ENCODE measurements at places on chromosomes 4 and X.

GRCh38 chr4:52645300-52645699 lies 13.8 kb downstream of the USP46 start:
- no peak for DNase-seq

GRCh38 chr4:1236103-1236641 lies 12.8 kb downstream of the CTBP1 start:
- DNase-seq, result no peak

DNA sequence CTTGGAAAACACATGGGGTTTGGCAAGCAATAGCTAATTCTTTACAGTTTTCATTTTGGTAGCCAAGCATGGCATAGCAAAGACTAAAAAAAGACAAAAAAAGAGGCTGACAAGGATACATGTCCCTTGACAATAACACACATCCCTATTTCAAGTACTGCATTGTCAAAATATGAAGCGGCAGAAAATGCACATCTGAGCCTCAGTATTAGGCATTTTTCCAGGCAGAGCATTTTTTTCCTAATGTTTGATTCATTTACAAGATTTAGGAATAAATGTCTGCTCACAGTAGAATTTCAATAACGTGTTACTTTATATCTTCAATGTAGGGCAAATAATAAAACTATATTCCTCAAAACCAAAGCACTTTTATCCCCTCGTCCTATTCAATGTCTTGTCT lies 216.3 kb upstream of the PCDH18 start:
- no peak for DNase-seq

DNA sequence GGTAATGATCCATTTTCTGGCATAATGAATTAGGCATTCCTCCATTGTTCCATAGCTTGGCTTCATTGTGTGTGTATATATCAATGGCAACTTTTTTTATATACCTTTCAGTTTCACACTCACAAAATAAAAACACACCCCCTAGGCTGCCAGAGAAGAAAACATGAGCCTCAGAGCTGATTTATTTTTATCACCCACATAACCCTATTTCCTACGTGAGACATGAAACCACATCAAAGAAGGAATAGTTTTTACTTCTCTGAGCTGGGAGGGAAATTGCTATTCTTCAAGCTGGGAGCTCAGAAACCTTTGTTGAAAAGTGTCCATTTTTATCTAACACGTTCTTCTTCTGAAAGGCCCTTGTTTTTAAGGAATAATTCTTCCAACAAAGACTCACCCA lies 126.7 kb upstream of the RAI2 start:
- DNase-seq, result no peak

GRCh38 chr4:16360694-16361262 lies 134.5 kb upstream of the TAPT1 start:
- DNase-seq, result no peak

DNA sequence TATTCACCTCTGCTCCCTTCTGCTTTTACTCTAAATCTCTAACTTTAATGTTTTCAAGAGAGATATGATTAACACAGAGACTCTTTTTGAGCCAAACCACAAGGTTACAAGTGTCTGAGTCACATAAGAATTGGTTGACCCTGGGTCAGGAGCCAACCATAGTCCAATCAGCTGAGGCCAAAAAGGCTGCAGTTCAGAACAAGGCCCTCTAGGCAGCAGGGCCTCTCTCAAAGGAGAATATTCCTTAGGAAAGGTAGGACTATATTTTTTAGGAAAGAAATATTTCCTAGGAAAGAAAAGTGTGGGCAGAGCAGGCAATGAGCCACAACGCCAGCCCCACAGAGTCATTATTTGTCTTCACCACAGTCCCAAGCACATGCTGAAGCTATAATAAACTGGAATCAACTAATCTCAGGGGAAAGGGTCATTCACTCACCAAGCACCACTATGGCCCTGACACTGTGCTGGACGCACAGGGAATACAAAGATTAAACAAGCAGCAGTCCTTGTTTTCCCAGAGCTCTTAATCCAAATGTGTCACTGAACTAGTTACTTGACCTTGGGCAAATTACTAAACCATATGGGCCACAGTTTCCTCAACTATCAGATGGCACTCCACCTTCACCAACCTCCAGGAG lies 2.2 kb downstream of the ATP8A1 start:
- no peak for DNase-seq

GRCh38 chr4:140004922-140005627 lies 148.9 kb downstream of the MAML3 start:
- no peak for DNase-seq

GRCh38 chr4:89306486-89307177 lies 968 bp downstream of the GPRIN3 start:
- no peak for DNase-seq

- DNase-seq, result no peak
Measured at GRCh38 chr4:89303177-89303576, 4.4 kb downstream of the GPRIN3 start.

GRCh38 chr4:130486186-130486585 lies 1390.2 kb downstream of the C4orf33 start:
- DNase-seq, result no peak

- DNase-seq, result no peak
Measured at GRCh38 chr4:143405075-143405730, 68.5 kb downstream of the GAB1 start.
